GM12891 (cell line): ENCODE measurements at places on chromosomes 6 and 20.

DNA sequence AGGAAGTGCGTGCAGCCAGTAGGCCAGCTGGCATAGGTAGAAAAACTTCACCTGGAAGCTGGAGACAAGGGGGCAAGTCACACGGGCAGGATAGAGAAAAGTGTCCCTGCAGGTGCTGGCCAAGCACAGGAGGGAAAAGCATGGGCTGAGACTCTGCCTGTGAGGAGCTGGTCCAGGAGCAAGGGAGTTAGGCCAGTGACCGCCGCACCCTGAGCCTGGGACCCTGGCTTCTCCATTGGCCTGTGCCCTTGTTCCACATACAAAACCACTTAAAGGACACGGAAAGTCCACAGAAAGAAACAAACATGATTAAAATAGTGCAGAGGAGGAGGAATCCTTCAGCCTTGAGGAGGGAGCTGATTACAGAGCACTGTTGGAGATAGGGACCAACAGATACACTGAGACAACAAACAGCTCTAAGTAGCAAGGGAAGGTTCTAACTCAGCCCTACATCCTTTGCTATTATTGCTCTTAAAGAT lies 68.6 kb downstream of the TRAM2 start:
- DNase-seq = no peak

- no peak for DNase-seq
Observed at GRCh38 chr6:104728448-104728847, 131.3 kb downstream of the HACE1 start.

- DNase-seq = no peak
Observed at GRCh38 chr6:46983007-46983411, 59.1 kb downstream of the ADGRF1 start.

DNA sequence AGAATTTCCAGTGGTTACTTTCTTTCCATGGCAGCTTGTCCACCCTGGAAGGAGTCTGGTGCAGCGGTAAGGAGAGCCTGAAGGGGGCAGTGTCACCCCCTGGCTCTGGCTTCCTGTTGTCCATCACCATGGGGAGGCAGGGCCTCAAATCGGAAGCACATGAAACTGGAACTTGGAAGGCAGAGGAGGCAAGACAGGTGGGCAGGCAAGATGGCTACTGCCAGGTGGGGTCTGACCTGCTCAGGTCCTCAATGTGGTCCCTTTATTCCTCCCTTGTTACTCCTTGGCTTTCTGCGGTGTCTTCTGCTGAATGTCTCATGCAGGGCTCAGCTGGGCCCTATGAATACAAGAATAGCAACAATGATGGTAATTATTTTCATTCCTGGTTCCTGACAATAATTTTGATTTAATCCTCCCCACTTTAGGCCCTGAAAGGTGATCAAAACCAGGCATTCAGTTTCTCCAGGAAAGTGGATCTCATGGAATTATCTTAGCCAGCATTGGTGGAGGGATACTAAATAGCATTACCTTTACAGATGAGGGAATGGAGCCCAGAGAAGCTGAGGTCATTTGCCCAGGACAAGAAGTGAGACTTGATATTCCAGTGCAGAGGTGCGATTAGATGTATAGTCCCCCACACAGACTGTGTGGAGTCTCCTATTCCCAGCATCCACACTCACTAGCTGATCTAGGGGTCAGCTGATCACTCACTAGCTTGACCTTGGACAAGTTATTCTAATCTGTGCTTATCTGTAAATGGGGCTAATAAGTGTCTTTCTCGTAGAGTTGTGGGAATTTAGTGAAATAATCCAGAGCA lies 17.6 kb upstream of the SNAI1 start:
- DNase-seq = no peak

- no peak for DNase-seq
Observed at GRCh38 chr6:15519681-15520080, 143.1 kb downstream of the DTNBP1 start.

DNA sequence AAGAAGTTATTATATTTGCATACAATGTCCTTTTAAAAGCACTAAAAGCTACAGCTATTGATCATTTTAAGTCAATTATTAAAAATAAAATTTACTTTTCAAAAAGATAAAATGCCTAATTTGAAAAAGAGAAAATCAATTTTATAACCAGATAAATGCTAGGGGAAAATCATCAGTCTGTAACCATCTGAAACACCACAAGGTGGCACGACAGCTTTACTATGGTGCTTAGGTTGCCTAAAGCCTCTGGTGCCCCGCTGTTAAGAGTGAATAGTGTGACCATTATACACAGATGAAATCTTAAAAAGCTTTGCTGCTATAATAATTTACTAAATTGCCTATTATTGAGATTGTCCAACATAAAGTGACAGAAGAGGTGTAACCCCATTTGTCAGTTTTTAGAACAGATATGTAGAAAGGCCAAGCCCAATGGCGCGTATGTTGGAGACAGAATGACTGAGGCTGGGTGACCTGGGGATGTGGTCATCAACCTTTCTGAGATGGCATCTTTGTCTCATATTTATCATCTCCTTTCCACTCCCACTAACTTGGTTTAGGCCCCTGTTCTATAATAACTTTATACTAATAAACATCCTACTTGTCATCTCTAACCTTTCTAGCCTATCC lies 100.8 kb downstream of the MOXD1 start:
- no peak for DNase-seq

- DNase-seq = no peak
Observed at GRCh38 chr6:81572020-81572419, 180.5 kb downstream of the TENT5A start.

DNA sequence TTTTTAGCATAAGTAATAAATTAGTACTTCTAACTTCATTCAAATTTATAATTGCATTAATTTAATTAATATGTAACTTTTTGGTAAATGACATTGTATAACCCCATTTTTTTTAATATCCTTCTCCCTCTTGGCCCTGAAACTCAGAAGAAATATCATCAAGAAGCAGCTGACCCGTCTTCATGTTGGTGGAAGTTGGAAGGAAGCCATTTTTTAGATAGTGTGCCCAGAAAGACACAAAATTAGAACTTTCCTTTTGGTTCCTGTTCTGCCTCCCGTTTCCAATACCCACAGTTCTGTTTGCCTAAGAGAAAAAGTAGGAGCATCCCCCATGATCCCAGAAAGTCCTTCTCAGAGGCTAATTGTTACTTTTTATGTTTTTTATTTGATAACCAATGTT lies 65.5 kb downstream of the PLCB4 start:
- DNase-seq = no peak

DNA sequence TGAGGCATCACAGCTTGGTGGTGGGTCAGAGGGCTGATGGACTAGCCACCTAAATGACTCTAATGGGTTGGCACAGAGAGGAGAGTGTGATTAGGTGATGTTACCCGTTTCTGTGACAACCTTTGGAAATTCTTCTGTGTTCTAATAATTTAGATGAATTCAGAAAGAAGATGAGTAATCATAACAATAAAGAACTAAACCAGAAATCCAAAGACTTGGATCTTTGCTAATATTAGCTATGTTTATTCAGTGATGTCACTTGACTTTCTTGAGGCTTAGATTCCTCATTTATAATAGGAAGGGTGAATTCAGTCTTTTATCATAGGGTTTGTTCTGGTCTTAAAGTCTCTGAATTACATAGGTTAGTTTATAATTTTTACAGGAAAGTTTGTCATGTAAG lies 19.9 kb downstream of the CRYBG1 start:
- no peak for DNase-seq

- DNase-seq = no peak
Observed at GRCh38 chr6:163994566-163994965, 580.0 kb downstream of the QKI start.

GRCh38 chr20:58408603-58409246 lies 19.7 kb downstream of the VAPB start:
- no peak for DNase-seq

DNA sequence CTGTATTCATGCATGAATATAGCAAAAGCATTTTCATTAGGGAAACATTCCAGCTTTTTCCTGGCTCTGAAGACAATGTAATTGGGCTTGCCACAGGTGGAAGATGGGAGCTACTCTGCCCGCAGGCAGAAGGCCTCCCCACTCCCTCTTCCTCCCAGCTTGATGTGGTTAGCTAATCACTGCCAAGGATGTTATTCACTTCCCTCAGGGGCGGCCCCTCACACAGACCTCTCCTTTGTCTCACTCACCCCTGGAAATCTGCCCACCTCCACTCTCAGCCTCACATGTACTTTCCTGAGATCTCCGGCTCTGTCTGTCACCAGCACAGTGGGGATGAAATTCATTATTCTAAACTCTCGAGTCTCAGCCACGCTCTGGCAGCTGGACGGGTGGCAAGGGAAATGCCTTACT lies 100.7 kb downstream of the ANKRD60 start:
- DNase-seq = no peak

- DNase-seq = no peak
Observed at GRCh38 chr6:75530696-75531095, 37.1 kb upstream of the FILIP1 start.

DNA sequence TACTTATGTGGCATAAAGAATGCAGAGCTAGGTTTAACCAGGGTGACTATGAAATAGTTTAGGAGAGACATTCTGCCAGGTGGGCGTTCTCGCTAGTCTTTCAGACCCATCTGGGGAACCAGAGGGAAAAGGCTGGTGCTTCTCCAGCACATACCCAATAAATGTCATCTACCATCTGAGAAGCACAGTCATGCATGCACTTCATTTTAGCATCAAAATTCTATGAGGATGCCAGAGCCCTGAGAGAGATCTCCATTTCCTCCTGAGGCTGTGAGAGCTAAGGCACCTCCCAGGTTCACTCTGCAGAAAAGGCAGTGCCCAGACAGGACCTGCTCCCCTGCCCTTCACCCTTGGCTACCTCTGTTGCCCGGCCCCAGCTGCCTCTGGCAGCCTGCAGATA lies 231.7 kb upstream of the PRND start:
- no peak for DNase-seq

GRCh38 chr6:54633601-54634000 lies 213.0 kb upstream of the FAM83B start:
- no peak for DNase-seq

GRCh38 chr20:63004607-63005364 lies 2.0 kb downstream of the BHLHE23 start:
- no peak for DNase-seq

DNA sequence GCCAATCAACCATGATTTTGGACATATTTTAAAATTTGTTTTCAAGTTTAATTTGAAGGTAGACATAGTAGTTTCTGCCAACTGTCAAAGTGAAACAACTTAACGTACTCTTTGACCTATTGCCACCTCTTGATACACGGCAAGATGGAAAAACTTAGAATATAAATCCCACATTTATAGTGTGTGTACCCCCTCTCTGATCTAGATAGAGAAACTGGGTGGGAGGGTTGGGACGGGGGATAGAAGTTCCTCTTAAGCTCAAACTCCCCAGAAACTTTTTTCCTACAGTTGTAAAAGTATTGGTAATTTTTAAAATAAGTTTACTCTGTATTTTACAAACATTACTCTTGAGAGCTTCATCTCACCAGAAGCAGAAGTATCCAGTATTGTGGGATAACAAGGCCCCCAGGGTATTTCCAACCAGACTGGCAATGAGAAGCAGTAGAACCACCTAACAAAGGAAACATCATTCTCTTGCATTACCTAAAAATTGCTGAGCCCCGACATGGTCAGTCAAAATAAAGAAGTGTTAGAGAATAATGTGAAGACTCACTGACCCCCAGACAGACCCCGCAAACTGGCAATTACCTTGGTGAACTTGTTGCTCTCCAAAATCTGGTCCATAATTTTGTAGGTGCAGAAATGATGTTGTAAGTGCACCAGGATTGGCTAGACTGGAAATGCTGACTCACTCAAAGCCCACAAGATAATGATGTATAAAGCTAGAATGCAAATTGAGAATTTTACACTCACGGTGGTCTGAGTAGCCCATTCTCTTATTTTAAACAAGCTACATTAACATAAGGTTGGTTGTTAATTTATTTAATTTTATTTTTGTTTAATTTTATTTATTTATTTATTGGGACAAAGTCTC lies 74.7 kb upstream of the TNFAIP3 start:
- no peak for DNase-seq
